Activated gamma-delta T cell treated with anti-CD3 and anti-CD28 coated beads, Interleukin-2, amount 50 U/mL, for 16 hours (primary cell): ENCODE measurements at places on chromosomes 4 and X.

DNA sequence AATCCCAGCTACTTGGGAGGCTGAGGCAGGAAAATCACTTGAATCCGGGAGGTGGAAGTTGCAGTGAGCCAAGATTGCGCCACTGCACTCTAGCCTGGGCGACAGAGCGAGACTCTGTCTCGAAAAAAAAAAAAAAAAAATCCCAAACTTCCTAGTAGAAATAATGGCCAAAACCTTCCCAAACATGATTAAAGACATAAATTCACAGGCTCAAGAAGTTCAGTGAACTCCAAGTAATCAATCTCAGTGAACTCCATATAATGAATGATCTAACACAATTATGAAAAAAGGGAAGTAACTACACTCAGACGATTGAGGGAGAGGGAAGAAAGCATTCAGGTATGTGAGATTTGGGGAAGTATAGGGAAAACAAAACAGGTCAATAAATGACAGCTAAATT, 6.5 kb downstream of the FUNDC1 start:
- DNase-seq = no peak

GRCh38 chr4:124940387-124940786, 227.9 kb upstream of the ANKRD50 start:
- no peak for DNase-seq

DNA sequence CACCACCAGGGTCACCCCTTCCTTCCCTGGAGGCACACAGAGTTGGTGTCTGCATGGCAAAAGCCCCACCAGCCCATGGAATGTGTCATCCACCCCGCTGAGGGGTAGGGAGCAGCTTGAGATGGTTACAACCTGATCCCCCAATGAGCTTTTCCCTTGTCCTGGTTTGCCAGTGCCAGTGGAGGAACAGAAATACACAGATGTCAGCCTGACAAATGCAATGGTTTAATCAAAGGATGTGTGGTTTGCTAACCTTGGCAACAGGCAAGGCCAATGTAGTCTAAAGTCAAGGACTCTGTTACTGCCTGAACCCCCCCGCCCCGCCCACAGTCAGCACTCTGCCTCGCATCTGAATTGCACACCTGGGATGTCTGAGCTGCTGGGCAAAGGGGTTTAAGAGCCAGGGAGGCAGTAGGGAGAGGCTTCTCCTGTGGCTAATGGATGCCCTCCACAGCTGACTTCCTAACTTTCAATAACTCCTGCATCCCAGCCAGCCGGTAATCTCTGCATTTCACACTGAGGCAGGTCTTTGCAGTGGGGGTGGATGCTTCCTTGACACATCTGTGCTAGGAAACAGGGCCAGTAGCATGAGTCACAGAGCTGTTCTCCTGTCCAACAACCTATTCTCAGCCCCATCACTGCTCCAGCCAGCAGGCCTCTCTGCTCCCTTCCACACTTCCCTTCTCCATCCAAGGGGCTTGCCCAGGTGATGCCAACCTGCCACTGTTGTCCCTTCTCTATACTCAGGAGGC, 137.5 kb downstream of the AMMECR1 start:
- no peak for DNase-seq

DNA sequence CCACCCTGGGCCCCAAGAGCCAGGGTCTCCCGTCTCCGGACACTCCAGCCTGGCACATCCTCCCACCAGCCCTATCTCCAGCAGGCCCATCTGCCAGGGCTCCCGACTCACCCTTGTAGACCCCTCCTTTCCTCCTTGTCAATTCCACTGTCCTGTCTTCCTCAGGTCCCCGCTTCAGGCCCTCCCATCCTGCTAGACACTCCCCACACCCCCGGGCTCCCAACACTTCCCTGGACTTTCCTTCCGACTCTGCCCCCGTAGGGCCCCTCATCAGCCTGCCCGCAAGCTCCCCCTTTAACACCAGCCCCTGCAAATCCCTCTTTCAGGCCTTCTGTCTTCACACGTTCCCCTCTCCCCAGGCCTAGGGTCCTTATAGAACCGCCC, 1.1 kb downstream of the PRAF2 start:
- no peak for DNase-seq

GRCh38 chrX:70096052-70096451, 33.8 kb downstream of the OTUD6A start:
- no peak for DNase-seq

- DNase-seq = no peak
These were observed 72.3 kb upstream of the STIM2 start for GRCh38 chr4:26788341-26788733.

GRCh38 chr4:140095694-140096482, 58.1 kb downstream of the MAML3 start:
- peak; percentile 24 for DNase-seq

- no peak for DNase-seq
These were observed 450.7 kb downstream of the UBE2NL start for GRCh38 chrX:144334577-144334976.
